ENCODE measurements at places on chromosomes 3 and 15.

- DNase-seq = no peak
These were observed 107.8 kb downstream of the ZIC4 start for GRCh38 chr3:147298511-147298982.

GRCh38 chr3:134406331-134407238 lies 32.3 kb upstream of the AMOTL2 start:
- no peak for DNase-seq

GRCh38 chr3:42660898-42661297 lies 7.4 kb downstream of the ZBTB47 start:
- DNase-seq = no peak

GRCh38 chr15:98796685-98797357 lies 148.5 kb downstream of the IGF1R start:
- no peak for DNase-seq

Measured in activated naive CD4-positive, alpha-beta T cell treated with anti-CD3 and anti-CD28 coated beads for 36 hours (primary cell).